Chondrocyte (in vitro differentiated cells): ENCODE measurements at places on chromosomes 13 and 19.

DNA sequence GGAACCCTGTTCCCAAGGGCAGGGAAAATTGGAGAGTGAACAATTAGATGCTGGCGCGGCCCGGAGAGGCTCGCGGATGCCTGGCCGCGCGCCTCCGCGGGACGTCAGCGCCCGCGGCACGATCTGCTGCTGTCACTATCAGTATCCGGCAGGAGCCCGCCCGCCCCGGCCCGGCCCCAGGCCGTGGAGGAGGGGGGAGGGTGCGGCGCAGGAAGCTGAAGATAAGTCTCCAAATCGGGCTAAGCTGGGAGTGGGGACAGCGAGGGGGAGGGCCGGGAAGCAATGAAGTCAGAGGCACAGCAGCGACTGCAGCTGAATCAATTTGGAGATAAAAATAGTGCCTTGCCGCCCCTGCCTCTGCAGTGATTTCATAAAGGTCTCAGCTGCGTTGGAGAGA is 441.5 kb upstream of the KLF12 start:
- DNase-seq = peak; percentile 85

DNA sequence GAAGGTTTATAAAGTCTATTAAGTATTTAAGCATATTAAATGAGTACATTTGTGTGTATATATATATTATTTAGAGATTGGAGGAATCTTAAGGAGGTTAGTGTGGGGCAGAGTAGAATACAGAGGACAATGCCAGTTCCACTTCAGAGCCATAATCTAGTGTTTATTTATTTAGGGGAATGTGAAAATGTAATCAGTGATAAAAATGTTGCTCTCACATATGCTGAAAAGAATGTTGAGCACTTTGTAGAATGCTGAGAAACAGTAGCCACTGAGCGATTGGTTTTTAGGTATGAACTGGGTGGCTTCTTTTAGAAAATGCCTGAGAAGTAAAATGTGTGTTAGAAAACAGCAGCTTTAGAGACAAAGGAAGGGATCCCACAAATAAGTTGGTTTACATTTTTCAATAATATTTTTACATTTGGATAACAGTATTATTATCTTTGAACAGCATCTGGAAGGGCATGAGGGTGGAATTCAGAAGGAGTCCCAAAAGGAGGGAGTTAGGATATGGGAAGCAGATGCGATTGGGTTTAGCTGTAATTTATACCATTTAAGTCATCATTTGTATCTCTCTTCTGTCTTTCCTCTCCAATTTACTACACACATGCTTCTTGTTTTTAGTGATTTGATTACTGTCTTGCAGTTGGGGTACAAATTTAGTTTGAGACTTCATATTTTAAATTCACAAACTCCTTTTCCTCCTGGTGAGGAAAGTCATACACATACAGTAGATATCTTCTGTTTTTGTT is 68.6 kb downstream of the NDFIP2 start:
- DNase-seq = no peak

GRCh38 chr19:42697884-42698283 is 42.4 kb downstream of the PSG3 start:
- DNase-seq = no peak

DNA sequence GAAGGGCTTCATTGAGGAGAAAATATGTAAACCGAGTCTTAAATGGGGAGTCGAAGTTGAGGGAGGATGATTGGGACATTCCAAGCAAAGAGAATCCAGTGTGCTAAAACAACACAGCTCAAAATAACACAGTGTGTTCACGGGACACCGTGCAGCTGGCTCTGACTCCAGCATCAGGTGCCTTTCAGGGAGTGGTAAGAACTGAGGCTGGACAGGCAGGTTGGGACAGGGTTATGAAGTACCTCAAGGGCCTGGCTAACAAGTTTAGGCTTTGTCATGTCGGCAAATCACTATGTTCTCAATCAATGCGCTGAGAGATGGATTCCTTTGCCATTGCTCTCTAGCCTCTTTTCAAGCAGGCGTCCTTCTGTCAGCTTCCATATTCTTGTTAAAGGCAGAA is 27.5 kb upstream of the WDFY2 start:
- DNase-seq = no peak

- DNase-seq = no peak
Observed at GRCh38 chr19:40270362-40271089, 14.6 kb downstream of the AKT2 start.

DNA sequence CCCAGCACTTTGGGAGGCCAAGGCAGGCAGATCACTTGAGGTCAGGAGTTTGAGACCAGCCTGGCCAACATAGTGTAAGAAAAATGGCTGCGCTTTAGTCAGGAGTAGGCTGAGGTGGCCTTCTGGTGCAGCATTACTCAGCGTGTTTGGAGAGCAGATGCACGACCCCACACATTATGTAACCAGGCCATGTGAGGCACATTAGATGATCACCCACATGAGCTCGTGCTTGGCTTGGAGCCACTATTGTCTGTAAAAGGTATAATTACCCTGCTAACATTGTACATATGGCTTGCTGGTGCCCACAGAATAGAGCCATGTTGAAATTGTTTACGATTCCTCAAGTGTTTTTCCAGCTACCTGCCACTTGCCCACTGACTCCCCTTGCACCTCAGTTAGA is 24.0 kb upstream of the SCEL start:
- no peak for DNase-seq

- no peak for DNase-seq
Observed at GRCh38 chr19:39745643-39746042, 7.8 kb upstream of the CLC start.

- DNase-seq = no peak
Observed at GRCh38 chr19:29667901-29668341, 2.7 kb downstream of the PLEKHF1 start.

DNA sequence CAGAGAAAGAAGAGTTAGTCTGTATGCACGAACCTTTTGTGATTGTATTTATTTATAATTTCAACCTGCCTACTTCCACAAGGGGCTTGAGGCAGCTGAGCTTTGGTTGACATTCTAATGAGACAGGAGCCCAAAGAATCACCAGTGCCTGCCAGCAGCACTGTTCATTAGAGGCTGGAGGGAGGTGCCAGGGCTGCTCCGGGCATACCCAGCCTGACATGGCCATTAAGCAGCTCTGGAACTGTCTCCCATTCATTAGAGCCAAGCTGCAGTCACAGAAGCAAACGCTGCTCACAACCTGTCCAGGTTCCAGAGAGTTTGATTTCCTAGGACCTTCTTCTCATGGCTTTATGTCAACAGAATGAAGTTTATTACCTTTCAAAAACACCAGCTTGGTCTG is 425.5 kb downstream of the RFC3 start:
- DNase-seq = no peak

DNA sequence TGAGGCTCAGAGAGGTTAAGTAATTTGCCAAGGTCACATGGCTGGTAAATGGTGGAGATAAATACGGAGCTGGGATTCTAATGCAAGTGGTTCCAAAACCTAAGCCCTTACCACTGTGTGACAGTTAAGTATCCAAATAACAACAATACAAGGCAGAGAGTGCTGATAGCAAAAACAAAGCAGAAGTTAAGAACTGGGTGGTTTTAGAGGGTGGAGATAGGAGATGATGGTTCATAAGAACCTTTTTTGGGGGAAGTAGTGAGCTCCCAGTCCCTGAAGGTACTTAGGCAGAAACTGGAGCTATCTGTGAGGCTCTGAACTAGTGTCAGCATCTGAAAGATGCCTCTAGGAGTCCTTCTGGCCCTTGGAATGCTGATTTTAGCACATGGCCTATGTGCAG is 56.2 kb upstream of the UBE2L5 start:
- no peak for DNase-seq

DNA sequence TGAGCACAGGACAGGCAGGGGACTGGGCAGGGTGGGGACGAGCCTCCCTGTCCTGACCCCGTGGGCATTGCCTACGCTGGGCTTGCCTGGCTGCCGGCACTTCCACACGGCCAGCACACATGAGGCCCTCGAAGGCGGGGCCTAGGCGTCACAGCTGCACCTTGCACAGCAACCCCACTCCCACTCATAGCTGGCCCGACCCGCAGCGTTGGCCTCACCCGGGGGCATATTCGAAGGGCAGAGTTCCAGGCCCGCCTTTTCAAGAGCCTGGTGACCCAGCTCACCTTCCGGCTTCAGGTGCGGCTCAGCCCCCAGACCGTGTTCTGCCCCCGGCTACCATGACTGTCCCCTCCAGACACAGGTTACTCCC is 16.9 kb upstream of the PROZ start:
- no peak for DNase-seq

- DNase-seq = no peak
Observed at GRCh38 chr19:18733196-18733647, 49.7 kb downstream of the CRTC1 start.

DNA sequence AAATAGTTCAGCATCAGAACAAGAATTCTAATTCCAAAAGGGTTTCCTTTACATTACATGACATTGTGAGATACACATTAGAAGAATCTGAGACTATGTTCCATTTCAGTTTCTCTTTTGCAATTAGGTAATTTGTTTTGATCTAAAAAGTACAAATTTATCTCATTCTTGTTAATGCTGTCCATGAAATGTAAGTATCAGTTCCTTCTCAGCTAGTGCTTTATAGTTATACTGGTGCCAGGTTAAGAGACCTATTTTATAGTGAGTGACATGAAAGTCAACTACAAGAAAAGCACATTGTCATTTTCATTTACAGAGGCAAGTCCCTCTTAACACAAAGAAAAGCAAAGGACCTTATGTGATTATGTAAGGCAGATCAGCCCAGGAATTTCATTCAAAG is 43.9 kb downstream of the RCBTB2 start:
- no peak for DNase-seq

DNA sequence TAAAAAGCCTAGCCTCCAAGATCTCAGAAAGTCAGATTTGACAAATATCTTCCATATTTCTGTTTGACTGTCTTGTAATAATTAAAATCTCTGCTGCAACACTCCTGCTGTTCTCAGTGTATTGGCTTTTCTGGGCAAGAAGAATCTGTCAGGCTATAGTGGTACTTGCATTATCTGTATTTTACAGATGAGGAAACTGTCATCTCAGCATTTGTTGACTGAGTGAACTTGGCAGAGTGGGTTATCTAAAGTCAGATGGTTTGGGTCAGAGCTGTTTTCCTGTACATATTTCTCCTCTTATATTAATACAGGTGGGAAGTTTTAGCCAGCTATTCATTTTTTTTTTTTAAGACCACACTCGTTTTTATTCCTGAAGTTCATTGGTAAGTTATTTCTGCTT is 1378.2 kb upstream of the PCDH20 start:
- DNase-seq = no peak

- DNase-seq = no peak
Observed at GRCh38 chr13:27917121-27917947, 2.5 kb upstream of the PDX1 start.

DNA sequence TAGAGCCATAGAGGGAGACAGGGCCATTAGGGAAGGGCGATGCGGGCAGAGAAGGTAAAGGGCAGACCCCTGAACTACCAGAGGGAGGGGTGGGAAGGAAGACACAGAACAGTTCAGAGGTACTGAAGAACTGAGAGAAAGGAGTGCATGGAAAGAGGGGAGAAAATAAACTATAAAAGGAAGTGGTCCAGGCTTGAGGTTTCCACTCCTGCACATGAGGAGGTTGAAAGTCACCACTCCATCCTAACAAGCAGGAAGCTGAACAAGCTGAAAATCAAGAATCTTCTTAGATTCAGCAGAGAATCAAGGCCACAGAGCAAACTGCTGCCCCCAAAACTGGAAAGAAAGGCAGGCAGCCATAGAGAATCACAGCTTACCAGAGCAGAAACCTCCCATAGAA is 45.1 kb downstream of the MIPEP start:
- DNase-seq = no peak

DNA sequence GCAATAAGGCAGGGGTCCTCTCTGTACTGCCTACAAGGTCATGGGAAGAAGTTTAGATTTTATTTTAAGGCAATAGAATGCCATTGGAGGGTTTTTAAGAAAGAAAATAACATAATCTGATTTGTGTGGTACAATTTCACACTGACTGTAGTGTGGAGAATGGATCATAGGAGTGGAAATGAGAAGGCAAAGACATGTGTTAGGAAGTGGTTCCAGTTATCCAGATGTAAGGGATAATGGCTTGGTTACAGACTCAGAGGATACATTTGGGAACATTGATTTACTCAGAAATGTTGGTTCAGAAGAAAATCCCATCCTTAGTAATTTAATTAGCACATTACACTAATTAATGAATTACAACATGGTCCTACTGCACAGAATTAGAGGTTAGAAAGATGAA is 788.2 kb downstream of the SLITRK5 start:
- no peak for DNase-seq

DNA sequence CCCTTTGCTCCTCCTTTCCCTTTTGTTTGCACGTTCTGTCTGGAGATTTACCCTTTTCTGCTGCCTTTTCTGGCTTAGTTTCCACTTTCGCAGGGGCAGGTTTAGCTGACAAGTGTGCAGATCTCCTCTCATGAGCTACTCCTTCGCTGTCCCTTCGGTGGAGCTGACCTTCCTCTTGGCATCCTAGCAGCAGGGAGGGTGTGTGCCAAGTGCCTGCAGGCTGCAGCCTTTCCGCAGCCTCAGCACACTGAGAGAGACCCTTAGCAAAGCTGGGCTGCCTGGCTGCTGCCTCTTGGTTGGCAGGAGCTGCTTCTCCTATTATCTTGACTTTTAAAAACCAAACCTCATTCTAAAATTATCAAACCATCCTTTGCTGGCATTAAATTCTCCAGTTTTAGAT is 132.5 kb downstream of the DNAJC3 start:
- DNase-seq = no peak
